Left lobe of liver (tissue), 2 donors: ENCODE measurements at places on chromosomes 12 and 14.

GRCh38 chr14:89429199-89430181, 12.5 kb upstream of the FOXN3 start:
- no peak for DNase-seq

DNA sequence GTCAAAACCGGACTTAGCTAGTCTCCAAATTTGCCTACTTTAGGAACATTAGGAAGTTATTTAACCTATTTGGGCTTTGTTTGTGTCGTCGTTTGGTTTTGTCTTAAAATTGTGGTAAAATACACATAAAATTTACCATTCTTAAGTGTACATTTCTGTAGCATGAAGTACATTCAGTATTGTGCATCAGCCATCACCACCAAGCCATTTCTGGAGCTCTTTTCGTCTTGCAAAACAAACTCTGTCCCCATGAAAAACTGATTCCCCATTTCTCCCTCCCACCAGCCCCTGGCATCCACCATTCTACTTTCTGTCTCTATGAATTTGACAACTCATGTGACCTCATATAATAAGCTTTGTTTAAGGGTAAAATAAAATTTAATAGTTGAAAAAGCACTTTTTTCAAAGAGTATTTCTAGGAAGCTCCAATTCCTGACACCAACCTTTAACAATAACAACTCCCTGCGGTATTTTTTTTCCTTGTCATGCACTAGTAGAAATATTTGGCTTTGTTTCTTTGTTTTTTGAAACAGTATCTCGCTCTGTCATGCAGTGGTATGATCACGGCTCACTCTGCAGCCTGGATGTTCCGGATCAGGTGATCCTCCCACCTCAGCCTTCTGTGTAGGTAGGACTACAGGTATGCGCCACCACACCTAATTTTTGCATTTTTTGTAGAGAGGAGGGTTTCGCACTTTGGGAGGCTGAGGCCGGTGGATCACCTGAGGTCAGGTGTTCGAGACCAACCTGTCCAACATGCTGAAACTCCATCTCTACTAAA, 3.6 kb upstream of the UBC start:
- DNase-seq = no peak

- DNase-seq = no peak
Measured at GRCh38 chr14:21309238-21309636, 29.4 kb downstream of the RPGRIP1 start.

- DNase-seq = no peak
Measured at GRCh38 chr14:80298491-80299017, 87.2 kb upstream of the DIO2 start.

DNA sequence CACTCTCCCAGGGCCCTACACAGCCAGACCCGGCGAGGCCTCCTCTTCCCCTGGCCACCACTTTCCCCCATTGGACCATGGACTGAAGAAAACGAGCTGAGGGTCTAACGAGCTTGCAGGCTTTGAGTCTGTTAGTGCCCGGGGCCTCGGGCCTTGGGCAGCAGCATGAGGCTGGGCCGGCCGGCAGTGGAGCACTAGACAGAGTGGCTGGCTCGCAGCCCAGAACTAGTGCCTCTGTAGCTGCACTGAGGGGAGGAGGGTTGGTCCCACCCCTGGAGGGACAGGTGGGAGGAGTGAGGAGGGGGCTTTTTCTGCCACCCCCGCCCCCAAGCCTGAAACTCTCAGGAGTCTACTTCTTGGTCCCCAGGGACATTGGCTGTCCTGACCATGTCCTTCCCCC, 38.7 kb downstream of the SLC6A12 start:
- DNase-seq = peak; percentile 67

DNA sequence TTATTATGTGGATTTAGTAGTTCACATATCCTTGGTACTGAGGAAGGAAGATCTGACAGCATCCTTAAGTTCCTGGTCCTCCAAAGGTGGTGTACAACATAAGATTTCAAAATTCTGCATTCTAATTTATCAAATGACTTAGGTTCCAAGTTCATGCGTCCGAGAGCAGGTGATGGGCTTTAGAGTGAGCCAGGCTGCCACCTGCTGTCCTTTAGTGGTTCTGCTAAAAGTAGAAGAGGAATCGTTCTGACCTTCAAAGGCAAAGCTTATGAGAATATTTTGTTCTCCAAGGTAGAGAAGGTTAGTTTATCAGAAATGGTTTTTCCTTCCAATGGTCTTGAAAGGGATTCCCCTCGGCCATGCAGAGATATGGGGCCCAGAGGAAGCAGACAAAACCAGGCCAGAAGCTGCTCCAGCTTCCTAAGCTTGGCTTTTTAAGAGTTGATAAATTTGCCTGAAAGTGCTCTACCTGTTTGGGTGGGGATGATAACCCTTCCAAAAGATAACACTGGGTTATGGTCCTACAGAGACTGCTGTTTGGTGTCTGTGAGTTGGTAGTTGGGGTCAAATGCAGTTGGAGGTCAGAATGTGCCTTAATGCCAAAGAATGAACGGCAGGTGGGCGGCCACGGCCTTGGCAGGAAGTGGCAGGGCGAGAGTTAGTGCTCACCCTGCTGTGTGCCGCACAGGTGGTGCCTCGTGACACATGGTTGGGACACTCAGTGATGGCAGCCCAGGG, 29.1 kb upstream of the LRTM2 start:
- DNase-seq = peak; percentile 63

- DNase-seq = no peak
Measured at GRCh38 chr12:59632408-59632807, 36.6 kb downstream of the SLC16A7 start.

- no peak for DNase-seq
Measured at GRCh38 chr14:61089126-61089750, 108.2 kb downstream of the SLC38A6 start.

DNA sequence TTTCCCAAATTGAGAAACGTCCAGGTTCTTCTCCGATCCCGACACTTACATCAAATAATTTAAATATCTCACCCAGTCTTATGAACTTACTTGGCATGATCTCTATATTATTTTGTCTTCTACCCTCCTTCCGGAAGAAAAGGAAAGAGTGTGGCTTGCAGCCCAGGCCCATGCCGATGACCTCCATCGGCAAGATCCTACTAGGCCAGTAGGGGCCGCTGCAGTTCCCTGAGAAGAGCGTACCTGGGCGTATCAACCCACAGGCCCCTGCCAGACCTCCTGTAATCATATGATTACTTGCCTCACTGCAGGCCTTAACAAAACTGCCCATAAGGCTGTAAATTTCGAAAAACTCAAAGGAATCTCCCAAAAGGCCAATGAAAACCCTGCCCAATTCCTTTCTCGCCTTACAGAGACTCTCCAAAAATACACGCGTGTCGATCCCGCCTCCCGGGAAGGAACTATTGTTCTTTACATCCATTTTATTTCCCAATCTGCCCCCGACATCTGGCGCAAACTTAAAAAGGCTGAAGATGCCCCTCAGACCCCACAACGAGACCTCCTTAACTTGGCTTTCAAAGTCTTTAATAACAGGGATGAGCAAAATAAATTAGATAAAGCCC, 69.6 kb downstream of the MOK start:
- peak; percentile 84 for DNase-seq

GRCh38 chr14:34322940-34323418, 139.1 kb downstream of the SPTSSA start:
- peak; percentile 62 for DNase-seq

DNA sequence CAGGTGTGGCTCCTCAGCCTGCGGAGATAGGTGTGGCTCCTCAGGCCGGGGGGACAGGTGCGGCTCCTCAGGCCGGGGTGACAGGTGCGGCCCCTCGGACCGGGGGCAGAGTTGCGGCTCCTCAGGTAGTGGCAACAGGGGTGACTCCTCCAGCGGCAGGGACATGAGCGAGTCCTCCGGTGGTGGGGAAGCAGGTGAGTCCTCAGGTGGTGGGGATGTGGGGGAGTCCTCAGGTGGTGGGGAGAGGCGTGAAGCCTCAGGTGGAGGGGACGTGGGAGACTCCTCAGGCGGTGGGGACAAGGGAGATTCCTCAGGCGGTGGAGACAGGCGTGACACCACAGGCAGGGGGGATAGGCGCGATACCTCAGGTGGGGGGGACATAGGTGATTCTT, 9.2 kb downstream of the KMT2D start:
- DNase-seq = no peak

DNA sequence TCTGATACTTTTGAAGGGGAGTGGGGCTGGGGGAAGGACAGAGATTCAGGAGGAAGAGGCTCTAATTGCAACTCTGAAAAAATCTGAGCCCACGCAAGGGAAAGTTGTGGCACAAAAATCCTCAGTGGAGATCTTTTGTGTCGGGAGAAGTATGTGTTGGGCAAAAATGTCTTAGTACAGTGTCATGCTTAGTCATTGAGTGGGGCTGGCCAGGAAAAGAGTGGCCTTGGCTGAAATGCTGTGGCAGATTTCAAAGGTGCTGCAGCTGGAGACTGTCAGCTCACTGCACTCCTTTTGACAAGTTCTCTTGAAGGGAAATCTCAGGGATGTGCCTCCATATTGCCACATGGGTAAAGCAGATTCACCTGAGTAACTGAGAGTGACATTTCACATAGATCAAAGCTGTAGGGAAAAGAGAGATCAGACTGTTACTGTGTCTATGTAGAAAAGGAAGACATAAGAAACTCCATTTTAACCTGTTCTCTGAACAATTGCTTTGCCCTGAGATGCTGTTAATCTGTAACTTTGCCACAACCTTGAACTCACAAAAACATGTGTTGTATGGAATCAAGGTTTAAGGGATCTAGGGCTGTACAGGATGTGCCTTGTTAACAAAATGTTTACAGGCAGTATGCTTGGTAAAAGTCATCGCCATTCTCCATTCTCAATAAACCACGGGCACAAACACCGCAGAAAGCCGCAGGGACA, 36.0 kb upstream of the GLIPR1 start:
- DNase-seq = no peak

- DNase-seq = peak; percentile 96
Measured at GRCh38 chr14:68792979-68793733, at the start of gene ZFP36L1. ZFP36L1 (minus strand) TSS chr14:68793067; CDS start chr14:68792938, 129 bp downstream.

GRCh38 chr14:36293824-36294223, 26.6 kb downstream of the MBIP start:
- DNase-seq = no peak

DNA sequence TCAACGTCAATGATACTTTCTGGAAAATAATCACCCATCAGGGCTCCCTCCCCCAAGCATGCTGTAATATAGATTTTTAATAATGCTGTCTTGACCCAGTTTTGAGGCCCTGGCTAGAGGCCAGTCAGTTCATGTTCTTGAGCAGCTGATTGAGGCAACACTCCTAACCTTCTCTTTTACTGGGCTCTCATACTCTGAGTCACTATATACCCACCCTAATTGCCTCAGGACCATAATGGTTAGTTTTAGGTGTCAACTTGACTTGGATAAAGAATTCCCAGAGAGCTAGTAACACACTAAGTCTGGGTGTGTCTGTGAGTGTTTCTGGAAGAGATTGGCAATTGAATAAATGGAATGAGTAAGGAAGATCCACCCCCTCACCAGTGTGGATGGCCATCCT, 527.0 kb upstream of the ATP2B1 start:
- no peak for DNase-seq

GRCh38 chr12:6905414-6906040, 905 bp downstream of the LRRC23 start:
- no peak for DNase-seq

- no peak for DNase-seq
Measured at GRCh38 chr14:68449561-68450181, 343.2 kb downstream of the ZFP36L1 start.
